ENCODE measurements at places on chromosomes 6 and 20.

DNA sequence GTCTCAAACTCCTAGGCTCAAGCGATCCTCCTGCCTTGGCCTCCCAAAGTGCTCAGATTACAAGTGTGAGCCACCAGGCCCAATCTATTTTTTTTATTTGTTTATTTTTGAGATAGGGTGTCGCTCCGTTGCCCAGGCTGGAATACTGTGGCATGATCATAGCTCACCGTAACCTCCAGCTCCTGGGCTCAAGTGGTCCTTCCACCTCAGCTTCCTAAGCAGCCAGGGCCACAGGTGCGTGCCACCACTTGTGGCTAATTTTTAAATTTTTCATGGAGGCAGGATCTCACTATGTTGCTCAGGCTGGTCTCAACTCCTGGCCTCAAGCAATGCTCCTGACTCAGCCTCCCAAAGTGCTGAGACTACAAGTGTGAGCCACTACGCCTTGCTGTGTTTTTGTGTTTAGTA, 9.8 kb downstream of the KIF3B start:
- no peak for DNase-seq

GRCh38 chr6:166766769-166767168, 139.7 kb upstream of the RPS6KA2 start:
- no peak for DNase-seq

DNA sequence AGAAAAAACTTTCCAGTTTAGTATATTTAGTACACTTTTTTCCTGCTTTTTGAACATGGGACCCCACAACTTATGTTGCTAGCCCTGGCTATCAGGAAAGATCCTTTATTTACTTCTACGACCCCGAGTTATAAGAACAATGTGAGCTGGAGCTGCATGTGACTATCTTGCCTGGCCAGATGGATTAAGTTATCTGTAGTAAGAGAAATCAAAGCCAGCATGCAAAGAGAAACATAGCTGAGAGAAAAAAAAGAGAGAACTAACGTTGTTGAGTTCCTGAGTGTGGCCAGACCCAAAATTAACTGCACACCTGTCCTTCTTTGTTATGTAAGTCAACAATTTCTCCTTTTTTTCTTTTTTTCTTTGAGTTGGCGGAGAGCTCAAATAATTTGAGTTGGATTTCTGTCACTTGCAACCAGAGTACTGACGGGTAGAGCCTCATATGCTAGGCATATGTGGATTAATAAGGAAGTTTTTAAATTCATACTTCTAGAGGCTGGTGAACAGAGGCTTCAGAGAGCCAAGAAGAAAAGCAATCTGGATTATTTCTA, 219.5 kb downstream of the HACE1 start:
- no peak for DNase-seq

DNA sequence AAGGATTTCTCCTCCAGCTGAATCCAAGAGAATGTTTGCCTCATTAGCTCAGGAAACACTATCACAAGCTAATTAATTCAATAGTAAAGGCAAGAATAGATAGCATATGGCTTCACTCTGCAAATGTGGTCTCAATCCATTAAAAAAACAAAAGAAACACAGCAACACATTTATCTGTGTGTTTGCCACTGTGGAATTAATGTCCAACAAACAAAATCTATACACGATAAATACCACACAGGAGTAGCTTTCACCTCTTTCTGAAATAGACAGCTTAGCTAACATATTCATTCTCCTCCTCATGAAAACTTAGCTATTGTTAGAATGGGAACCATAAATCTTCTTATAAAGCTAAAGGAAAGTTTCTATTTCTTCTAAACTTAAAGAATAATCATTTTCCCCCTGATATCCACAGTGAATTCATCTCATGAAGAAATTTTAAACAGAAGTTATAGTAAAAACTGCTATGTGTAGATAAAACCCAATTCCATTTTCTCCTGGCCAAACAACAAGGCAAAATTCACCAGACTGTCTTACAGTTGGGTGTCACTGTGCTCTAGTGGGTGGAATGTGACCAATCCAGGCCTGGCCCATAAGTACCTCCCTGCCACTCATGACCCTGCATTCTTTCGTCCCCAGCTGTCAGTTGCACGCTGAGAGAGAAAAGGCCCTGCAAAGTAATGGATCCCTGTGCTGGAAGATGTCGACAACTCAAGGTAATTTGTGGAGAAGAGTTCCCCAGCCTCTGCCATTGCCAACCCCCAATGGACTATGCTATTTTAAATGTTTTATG, 92.9 kb upstream of the NRSN1 start:
- no peak for DNase-seq

GRCh38 chr6:5617179-5617578, 355.9 kb downstream of the FARS2 start:
- DNase-seq: no peak

- no peak for DNase-seq
Measured at GRCh38 chr6:150251566-150252186, 108.8 kb downstream of the PPP1R14C start.

- DNase-seq: no peak
Measured at GRCh38 chr20:23367770-23368169, 5.8 kb downstream of the GZF1 start.

- DNase-seq: no peak
Measured at GRCh38 chr6:156316583-156317125, 460.5 kb upstream of the ARID1B start.

DNA sequence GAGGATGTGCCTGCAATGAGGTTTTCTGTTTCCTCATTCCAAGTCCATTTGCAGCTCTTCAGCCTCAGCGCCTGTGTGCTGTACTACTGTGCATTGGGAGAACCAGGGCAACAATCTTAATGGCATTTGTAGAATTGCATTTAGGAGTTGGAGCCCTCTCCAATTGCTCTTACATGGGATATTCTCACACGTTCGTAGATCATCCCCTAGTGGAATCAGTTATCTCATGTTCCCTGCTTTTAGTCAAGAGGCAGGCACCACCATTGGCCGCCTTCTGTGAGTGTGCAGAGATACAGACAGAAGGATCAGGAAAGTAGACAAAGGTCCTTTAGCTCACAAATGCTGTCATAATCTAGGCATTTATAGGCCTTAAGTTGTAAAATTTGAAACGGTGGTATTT, 84.2 kb upstream of the RGS17 start:
- no peak for DNase-seq

DNA sequence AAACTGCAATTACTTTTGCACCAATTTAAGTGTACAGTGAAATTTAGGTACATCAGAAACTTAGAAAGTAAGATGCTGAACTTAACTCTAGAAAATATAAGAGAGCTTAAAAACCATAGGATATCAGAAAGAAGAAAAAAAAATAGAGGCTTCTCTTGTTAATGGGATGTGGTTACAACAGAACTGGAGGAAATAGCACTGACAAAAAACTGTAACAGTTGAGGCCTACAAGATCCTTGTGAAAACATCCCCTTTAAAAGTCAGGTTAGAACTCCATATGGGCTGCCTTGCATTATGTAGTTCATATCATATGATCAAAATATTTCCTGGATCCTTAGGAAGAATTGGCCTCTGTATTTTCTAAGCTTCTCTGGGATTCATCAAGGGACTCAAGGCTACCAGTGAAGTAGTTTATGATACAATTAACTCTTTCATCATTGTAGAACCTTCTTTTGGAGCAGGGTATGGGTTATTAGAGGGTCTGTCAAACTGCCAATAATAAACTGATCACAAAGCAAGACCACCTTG, 24.8 kb downstream of the MTCL3 start:
- no peak for DNase-seq
